ENCODE measurements at places on chromosomes 1 and 21.
A peak's percentile ranks its signal among the peaks of the same experiment; 100 is the strongest.

DNA sequence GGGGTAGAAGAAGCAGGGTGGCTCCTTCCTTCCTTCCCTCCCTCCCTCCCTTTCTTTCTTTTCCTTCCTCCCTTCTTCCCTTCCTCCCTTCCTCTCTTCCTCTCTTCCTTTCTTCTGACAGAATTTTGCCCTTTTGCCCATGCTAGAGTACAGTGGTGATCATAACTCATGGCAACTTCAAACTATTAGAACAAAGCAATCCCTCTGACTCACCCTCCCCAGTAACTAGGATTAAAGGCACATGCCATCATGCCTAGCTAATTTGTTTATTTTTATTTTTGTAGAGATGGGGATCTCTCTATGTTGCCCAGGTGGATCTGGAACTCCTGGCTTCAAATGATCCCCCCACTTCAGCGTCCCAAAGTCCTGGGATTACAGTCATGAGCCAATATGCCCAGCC is 10.0 kb upstream of the RPE65 start:
- DNase-seq = no peak

GRCh38 chr1:46725736-46726108 is 6.8 kb upstream of the EFCAB14 start:
- DNase-seq = no peak

GRCh38 chr1:89587729-89588161 is 45.2 kb upstream of the LRRC8C start:
- DNase-seq = no peak

DNA sequence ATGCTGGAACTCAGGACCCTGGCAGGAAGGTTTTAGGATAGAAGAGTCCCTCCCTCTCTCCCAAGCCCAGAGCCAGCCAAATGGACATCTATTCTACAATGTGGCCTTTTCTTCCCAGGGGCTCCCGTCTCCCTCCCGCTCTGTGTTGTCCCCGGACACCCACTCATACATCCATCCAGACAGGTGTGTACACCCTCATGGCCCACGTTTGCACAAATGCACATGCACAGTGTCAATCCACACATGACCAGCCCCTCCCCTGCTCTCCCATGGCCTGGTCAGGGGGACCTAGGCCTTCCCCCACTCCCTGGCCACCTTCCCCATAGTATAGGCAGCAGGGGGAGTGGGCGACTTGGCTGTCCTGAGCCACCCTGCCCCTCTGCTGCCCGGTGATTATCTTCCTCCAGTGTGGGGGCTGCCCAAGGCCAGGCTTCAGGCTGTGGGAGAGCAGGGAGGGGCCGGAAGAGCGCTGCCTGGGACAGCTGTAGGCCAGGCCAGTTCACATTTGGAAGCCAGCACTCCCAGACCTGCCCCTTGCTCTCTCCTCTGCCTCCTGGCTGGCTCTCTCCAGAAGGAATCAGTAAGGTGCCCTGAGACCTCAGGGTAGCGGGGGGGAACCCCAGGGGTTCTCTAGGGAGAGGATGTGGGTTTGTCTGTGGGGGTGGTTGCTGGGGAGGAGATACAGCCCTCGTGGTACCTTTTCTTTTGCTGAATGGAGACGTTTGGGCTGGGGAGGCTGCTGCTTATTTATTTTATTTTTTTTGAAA is 4.1 kb upstream of the PTPN7 start:
- DNase-seq = no peak

GRCh38 chr1:44524655-44525500 is 119.8 kb downstream of the RNF220 start:
- no peak for DNase-seq

- no peak for DNase-seq
These were observed 17.8 kb downstream of the DIPK1A start for GRCh38 chr1:92943502-92943847.

GRCh38 chr1:225746361-225747179 is 31.1 kb upstream of the SRP9 start:
- DNase-seq = no peak

DNA sequence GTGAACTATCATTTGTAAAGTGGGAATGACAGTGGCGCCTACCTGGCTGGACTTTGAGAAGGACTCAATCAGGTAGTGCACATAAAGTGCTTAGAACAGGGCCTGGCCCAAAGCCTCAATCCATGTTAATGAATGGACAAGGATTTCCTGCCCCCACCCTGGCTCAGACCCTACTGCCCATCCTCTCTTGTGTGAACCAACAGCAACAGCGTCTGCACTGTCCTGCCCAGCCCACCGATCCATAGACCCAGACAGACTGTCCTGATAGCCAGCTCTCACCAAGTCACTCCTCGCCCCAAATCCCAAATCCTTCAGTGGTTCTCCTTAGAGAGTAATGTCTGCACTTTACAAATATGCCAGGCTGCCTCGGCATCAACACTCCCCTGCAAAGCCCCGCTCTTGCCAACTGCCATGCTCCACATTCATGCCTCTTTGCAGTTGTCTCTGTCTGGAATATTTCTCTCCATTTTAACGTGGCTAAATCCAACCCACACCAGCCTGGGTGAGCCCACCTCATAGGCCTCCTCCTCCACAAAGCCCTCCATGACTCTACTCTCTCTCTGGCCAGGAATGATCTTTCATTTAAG is 157.6 kb upstream of the EDN2 start:
- no peak for DNase-seq

GRCh38 chr1:198830412-198830811 is 191.6 kb downstream of the PTPRC start:
- DNase-seq = no peak

DNA sequence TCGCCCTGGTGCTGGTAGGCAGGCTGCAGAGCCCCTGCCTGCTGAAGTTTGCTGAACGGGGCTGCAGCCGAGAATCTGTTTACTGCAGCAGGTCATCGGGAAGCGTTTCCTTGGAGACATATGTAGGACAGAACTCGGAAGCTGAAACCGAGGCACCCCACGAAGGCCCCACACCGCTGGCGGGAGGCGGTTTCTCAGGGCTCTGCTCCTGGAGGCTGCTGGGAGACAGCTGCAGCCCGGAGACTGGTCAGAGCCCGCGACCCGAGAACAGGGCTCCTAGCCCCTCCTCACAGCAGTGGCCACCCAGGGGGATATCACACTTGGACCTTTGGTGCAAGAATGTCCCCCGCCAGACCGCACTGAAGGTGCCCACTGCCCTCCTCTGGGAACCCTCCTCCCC is 12.7 kb upstream of the PLCH2 start:
- DNase-seq = no peak

DNA sequence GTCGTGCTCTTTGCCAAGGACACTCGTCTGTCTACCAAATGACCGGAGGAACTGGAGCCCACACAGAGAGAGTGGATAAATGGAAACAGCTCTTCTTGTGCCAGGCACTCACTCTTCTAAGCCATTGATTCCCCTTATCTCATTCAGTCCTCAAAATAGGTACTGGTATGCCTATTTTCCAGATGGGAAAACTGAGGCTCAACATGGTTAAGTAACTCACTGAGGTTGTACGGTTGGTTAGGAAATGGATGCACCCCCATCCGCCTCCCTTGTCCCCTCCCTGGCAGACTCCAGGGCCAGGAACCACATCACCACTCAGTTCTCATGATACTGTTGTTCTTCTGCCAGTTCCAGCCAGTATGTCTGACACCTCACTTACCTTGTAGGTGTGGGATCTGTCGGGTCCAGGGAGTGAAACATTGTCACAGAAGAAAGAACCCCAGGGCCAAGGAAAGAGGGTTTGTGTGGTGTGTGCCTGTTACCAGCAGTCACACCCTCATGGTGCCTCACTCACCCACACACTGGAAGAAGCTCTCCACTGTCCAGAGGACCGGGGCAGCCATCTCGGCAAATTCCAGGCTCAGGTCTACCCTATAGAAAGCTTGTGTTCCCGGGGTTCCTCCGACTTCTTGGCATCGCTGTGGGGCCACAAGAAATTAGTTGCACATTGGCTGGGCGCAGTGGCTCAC is 58.8 kb upstream of the TARDBP start:
- no peak for DNase-seq

DNA sequence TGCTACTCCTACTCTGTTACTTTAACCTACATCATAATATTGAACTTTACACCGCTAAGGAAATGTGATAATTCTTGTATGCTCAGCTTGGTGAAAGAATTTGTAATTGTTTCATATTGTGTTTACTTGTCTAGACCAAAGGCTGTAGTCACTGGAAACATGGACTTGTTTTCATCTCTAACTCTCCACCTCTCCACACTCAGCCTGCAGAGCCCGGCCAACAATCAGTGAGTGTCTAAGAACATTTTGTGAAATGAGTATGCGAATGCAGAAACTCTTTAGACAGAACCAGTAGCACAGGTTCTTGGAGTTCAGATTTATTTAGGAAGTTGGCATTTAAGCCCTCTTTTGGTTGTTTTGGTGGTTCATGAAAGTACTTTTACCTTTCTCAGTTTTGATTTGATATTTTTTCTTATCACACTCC is 3.2 kb upstream of the RWDD3 start:
- no peak for DNase-seq

DNA sequence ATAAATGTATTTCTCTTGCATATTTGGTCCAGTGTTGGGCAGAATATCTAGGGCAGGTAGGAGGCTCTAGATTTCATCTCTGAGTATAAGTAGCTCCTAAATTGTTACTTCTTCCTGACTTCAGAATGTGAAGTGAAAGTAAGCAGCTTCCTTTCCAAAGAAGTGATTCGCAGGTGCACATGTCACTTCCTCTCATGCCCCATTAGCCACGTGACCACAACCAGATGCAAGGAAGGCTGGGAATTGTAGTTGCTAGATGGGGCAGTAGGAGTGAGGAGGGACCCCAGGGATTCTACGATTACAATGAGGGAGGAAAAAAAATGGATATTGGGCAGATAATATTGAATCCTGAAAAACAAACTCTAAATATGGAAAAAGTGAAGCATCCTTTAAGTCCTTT is 113.2 kb upstream of the CYYR1 start:
- peak; percentile 3 for DNase-seq

DNA sequence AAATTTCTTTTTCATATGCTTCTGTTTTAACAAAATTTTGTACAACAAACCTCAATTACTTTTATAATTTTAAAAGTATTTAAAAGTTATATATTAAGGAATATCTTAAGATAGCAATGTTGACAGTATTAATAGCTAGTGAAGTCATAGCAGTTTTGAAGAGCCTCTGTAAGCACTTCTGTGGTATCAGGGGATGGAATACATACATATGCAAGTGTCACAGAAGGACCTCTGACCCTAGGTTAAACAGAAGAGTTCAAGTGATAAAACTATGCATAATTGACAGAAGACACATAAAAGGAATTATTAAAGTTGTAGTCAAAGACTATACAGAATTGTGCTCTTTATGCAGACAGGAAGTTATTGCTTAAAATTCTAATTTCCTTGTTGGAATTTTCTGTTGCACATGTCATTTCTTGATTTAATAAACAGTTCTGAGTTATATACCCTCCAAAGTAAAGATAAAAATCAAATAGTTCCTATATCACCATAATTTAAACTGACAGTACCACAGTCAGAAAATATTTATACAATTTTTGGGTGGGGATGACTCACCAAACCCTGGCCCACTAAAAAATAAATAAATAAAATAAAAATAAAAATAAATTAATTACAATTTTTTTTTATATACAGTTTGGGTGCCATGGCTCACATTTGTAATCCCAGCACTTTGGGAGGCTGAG is 27.1 kb downstream of the IPP start:
- peak; percentile 1 for DNase-seq

DNA sequence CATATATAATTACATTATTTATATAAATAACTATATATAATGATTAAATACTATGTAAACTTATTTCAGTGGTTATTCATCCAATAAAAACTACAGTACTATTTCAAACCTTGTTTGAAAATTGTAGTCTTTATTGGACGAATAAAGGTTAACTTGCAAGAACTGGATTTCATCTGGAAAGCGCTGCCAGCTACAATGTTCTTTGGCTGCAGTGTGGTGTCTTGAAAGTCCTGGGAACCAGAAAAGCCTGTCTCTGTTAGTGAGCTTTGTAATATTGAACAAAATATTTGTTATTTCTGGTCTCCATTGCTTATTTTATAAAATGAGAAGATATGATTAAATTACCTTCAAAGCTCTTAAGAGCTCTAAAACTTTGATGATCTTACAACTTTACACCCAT is 763.6 kb downstream of the ADGRL2 start:
- DNase-seq = no peak

GRCh38 chr1:37609002-37609401 is 13.3 kb upstream of the GNL2 start:
- DNase-seq = no peak

DNA sequence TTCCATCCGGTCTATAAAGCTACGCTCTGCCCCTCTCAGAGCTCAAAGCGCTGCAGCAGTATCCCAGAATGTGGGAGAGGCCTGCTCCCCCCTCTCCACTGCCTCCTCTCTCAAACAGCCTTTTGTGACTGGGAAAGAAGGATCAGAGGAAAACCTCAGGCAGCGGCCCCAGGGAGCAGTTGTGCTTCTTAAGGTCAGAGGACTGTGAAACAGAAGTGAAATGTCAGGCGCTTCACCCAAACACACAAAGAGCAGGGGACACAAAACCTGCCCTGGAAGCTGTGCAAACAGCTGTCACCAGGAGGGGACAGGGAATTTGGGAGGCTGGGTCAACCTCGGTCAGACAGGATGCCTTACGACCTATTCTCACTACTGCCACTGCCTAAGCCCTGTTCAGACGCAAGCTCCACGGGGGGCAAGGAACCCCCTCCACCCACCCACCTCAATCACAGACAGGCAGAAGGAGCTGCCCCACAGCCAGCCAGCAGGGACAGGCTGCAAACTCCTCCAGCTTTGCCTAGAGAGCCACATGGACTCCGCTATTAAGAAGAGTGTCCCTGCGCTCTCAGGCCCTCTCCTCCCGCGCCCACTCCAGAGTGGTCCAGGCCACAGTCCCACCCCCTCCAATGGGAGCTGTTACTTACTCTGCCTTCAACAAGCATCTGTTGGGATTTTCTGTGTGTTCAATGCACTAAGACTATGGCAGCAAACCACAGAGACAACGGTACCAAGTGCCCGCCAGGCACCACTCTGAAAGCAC is 14.6 kb downstream of the SSBP3 start:
- no peak for DNase-seq

- no peak for DNase-seq
These were observed 31.9 kb downstream of the MAP10 start for GRCh38 chr1:232837087-232837486.
